ENCODE measurements at places on chromosomes 3 and 15. TPM values are rescaled to one million over a fixed set of nuclear protein-coding genes. Genes with fewer than 3 reads are reported as not detected.

Gene MUC20
- polyA plus RNA-seq: 18.8 TPM

Gene SUCLG2
- 101 TPM for polyA plus RNA-seq

Gene DUOX1
- polyA plus RNA-seq: 1.7 TPM

Gene CPEB1
- polyA plus RNA-seq: 2.2 TPM
